CD4-positive, alpha-beta T cell treated with Interferon gamma for 1 hour (primary cell): ENCODE measurements at places on chromosomes 13 and 19.

- no peak for DNase-seq
Measured at GRCh38 chr13:78689011-78689410, 30.1 kb upstream of the OBI1 start.

GRCh38 chr13:54301085-54301484 lies 1272.5 kb downstream of the OLFM4 start:
- no peak for DNase-seq

- DNase-seq: no peak
Measured at GRCh38 chr13:75875450-75875849, 239.3 kb downstream of the LMO7 start.

GRCh38 chr19:57719424-57719823 lies 8.0 kb downstream of the ZNF671 start:
- DNase-seq: no peak

- no peak for DNase-seq
Measured at GRCh38 chr13:45374917-45375316, 33.9 kb upstream of the TPT1 start.

GRCh38 chr13:94209117-94209516 lies 270.4 kb downstream of the DCT start:
- DNase-seq: no peak

GRCh38 chr13:94859278-94859691 lies 146.9 kb upstream of the SOX21 start:
- DNase-seq: no peak

DNA sequence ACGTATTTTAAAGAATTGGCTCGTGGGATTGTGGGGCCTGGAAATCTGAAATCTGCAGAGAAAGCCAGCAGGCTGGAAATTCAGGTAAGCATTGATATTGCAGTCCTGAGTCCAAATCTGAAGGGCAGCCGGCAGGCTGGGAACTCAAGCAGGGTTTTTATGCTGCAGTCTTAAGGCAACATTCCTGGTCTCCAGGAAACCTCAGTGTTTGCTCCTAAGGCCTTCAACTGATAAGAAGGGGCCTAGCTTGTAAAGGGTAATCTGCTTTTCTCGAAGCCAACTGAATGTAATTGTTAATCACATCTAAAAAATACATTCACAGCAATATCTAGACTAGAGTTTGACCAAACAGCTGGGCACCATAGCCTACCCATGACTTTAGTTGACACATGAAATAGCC lies 154.4 kb downstream of the EFNB2 start:
- DNase-seq: no peak

- no peak for DNase-seq
Measured at GRCh38 chr19:35911173-35911572, 3.1 kb upstream of the TYROBP start.

DNA sequence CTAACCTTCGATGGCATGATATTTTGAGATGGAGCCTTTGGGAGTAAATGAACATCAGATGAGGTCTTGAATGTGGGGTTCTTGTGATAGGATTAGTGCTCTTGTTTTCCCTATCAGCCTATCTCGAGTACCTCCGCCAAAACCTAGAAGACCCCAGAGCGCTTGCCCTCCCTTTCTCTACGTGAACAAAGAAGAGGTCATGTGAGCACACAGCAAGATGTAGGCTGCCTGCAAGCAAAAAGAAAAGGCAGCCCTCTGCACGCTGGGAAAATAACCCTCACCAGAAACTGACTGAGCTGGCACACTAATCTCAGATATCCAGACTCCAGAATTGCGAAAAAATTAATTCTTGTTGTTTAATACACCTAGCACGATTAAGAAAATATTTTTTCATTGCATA lies 799.8 kb upstream of the SLC10A2 start:
- DNase-seq: no peak

GRCh38 chr13:51688937-51689662 lies 104.8 kb downstream of the WDFY2 start:
- no peak for DNase-seq
